Upper lobe of right lung (tissue), 1 donor: ENCODE measurements at places on chromosomes 7 and 10. TPM values are rescaled to one million over a fixed set of nuclear protein-coding genes. Genes with fewer than 3 reads are reported as not detected.

Gene CALHM2
- 29.4 TPM for total RNA-seq

GRCh38 chr10:103125323-103126267 lies 67.5 kb downstream of the NT5C2 start:
- no peaks in the 10 kb centered on the region for H3K27me3 ChIP-seq
- no peaks in the 10 kb centered on the region for H3K36me3 ChIP-seq
- H3K27ac ChIP-seq: peak overlapping the region; percentile 0
- no peak overlapping the region for H3K4me3 ChIP-seq
- peaks cover 18% of the 10 kb centered on the region for H3K4me1 ChIP-seq
- DNase-seq: no peak

DNA sequence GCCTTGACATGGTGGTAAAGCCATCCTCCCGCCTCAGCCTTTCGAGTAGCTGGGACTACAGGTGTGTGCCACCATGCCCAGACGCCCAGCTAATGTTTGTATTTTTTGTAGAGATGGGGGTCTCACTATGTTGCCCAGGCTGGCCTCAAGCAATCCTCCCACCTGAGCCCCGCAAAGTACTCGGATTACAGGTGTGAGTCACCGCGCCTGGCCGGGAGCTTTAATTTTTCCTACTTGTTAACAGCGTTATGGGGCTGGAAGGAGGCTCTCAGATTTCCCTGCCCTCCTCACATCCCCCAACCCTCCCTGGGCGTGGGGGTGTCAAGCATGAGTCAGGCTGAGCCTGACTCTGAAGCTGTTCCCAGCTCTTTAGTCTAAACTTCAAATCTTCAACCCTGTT lies 8.3 kb downstream of the ALKBH4 start:
- H3K27me3 ChIP-seq: no peaks in the 10 kb centered on the region
- H3K36me3 ChIP-seq: peaks cover 33% of the 10 kb centered on the region
- no peaks in the 10 kb centered on the region for H3K4me1 ChIP-seq
- no peak overlapping the region for H3K27ac ChIP-seq
- DNase-seq: no peak

GRCh38 chr10:19077276-19077675 lies 28.7 kb downstream of the MALRD1 start:
- no peaks in the 10 kb centered on the region for H3K36me3 ChIP-seq
- DNase-seq: no peak
- no peaks in the 10 kb centered on the region for H3K27me3 ChIP-seq
- no peaks in the 10 kb centered on the region for H3K4me1 ChIP-seq
- H3K27ac ChIP-seq: no peak overlapping the region
- H3K4me3 ChIP-seq: no peak overlapping the region

Gene CALHM1
- total RNA-seq: not detected

Gene PPP1R17
- not detected for total RNA-seq

- H3K36me3 ChIP-seq: no peaks in the 10 kb centered on the region
- H3K4me1 ChIP-seq: no peaks in the 10 kb centered on the region
- H3K27ac ChIP-seq: no peak overlapping the region
Measured at GRCh38 chr7:38704041-38704547, 72.9 kb upstream of the AMPH start.

DNA sequence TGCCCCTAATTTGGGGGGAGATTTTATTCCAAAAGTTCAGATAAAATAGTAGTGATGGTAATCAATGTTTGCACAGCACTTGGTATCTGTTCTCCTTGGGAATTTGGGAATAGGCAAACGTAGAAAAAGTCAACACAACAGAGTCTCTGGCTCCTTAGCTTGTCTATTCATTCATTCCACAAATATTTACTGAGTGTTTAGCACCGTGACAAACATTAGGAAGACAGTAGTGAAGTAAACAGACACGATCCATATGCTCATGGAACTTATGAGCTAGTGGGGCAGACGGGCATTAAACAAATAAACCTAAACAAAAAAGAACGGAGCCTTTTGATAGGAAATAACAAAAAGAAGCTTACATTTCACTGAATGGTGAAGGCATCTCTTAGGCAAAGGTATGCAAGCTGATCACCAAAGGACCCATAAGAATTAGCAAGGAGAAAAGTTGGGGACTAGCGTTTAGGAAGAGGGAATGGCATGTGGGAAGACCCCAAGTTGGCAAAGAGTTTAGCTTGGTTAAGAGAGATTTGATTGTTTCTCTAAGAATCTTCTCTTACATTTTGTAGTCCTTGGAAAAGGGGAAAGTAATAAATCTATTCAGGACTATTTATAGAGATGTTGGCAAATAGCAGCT lies 243.9 kb upstream of the NPY start:
- no peak for DNase-seq
- no peaks in the 10 kb centered on the region for H3K27me3 ChIP-seq
- no peak overlapping the region for H3K27ac ChIP-seq
- H3K4me1 ChIP-seq: no peaks in the 10 kb centered on the region

- no peaks in the 10 kb centered on the region for H3K27me3 ChIP-seq
- peak; percentile 44 for DNase-seq
- H3K27ac ChIP-seq: peak overlapping the region; percentile 70
- peaks cover 71% of the 10 kb centered on the region for H3K4me1 ChIP-seq
- H3K4me3 ChIP-seq: no peak overlapping the region
- peaks cover 20% of the 10 kb centered on the region for H3K36me3 ChIP-seq
Measured at GRCh38 chr10:80474941-80475340, 20.8 kb downstream of the TSPAN14 start.

DNA sequence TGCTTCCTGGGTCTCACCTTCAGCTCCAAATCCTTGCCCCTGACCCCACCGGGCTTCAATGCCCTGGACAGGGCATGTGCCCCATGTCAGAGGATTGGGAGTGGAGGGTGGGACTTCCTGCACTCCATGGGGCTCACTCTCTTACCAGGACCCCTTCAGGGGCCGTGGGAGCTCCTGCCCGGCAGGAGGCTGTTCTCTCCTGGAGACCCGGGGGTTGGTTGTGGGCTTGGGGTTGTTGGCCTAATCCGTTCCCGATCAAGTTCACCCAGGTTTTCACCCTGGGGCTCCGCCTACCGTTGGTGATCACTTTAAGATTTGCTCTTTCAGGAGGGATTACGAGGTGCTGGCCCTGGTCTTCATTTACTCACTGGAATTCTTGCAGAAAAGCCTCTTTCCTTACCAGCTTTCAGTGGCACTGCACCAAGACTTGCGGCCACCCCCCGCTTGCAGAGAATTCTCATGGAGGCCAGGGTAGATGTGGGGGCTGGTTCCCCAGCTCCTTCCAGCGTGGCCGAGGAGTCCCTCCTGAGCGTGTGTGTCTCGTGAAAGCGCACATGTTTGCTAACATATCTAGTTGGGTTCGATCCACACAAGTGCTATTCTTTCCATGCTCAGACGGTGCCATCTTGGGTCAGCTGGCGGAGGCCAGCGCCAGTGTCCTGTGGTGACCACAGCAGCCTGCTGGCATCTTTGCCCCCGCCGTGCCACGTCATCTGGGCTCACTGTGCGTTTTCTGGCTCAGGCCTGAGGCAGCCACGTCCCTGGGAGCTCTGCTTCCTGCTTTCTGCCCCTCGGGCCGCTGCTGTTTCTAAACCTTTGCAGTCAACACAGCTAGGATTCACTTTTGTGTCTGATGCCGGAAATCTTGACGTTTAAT lies 15.6 kb downstream of the PWWP2B start:
- no peak overlapping the region for H3K4me3 ChIP-seq
- peak overlapping the region; percentile 67 for H3K27ac ChIP-seq
- peaks cover 54% of the 10 kb centered on the region for H3K4me1 ChIP-seq

Gene LSM8
- 28.3 TPM for total RNA-seq

DNA sequence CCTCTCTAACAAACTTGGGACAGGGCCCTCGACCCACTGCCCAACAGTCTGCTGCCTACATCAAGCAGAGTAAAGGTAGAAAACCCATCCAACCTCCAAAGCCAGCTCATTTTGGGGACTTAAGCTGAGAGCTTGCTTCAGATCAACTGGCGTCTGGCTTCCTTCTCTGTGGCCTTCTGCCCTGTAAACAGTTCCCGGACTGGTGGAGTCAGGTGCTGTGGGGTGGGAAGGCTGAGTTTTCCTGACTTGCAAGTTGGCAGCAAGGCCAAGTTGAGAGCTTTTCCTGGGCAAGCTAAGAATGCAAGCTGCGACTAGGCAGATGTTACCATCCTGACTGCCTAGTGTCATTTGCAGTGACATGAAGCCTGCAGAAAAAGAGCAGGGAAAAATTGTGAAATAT lies 3.7 kb downstream of the GALNT17 start:
- H3K36me3 ChIP-seq: no peaks in the 10 kb centered on the region
- H3K4me3 ChIP-seq: no peak overlapping the region
- no peaks in the 10 kb centered on the region for H3K4me1 ChIP-seq
- no peak overlapping the region for H3K27ac ChIP-seq

DNA sequence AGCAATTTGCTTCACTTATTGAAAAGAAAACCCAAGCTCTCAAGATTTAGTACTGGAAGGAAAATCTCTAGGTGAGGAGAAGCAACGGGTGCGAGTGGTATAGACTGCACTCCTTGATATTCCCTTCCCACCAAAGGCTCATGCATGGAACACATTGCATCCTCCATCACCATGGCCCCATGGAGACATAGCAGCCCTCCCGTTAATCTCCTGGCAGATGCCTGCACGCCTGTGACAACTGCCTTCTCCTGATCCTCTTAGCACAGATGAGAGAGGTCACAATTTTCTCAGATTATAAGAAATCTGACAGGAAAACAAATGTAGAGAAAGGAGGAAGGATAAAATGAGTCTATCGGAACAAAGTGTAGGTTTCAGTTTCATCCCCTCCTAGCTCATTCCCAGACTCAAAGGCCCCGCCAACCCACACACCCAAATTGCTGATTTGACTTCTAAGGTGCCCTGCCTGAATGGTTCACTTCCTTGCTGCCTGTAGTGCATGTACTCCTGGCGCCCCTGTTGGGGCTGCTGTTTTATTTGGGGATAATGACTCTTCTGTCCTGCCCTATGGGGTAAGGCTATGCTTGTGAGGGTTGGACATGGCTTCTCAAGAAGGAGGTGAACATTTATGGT lies 50.0 kb downstream of the PLXNA4 start:
- H3K4me3 ChIP-seq: no peak overlapping the region
- H3K36me3 ChIP-seq: no peaks in the 10 kb centered on the region

Gene FRA10AC1
- total RNA-seq: 12.0 TPM

DNA sequence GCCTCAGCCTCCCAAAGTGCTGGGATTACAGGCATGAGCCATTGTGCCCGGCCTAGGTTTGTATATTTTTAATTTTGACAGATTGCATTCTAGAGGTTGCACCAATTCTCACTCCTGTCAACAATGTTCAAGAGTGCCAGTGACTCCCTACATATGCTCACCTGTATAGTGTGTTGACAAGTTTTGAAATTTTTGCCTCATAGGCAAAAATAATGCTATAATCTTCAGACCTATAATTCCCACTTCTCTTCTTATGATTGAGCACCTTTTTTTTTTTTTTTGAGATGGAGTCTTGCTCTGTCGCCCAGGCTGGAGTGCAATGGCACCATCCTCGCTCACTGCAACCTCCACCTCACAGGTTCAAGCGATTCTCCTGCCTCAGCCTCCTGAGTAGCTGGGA lies 139.7 kb downstream of the EVX1 start:
- H3K4me1 ChIP-seq: no peaks in the 10 kb centered on the region
- H3K27ac ChIP-seq: no peak overlapping the region
- no peak overlapping the region for H3K4me3 ChIP-seq
- no peaks in the 10 kb centered on the region for H3K27me3 ChIP-seq

DNA sequence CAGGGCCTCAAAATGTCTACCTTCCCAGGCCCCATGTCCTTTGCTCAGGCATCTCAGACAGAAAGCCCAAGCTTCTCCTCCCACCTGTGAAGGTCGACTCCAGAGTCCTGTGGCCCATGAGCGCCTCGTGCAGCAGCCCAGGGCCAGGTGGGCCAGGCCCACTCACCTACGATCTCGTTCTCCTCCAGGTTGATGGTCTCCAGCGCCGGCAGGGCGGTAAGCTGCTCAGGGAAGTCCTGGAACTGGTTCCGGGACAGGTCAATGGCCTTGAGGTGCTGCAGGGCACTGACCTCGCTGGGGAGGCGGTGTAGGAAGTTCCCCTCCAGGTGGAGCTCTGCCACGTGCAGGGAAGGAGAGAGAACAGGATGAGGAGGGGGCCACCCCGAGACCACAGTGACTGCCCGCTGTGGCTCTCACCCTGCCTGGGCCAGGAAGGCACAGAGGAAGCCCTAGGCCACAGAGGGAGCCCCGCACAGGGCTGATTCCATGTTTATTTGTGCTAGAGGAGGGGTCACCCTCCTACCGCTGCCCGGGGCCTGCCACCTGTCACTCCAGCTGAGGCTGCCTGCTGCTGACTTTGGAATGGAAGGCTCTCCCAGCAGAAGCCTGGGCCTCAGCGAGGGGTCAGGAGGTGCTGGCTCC lies 40.0 kb upstream of the NPFFR1 start:
- peak overlapping the region; percentile 30 for H3K27ac ChIP-seq
- no peak for DNase-seq
- no peaks in the 10 kb centered on the region for H3K27me3 ChIP-seq

Gene SAP25
- total RNA-seq: 6.4 TPM

GRCh38 chr7:11950281-11950680 lies 118.3 kb upstream of the THSD7A start:
- H3K4me3 ChIP-seq: no peak overlapping the region
- peak; percentile 42 for DNase-seq

- no peak overlapping the region for H3K27ac ChIP-seq
- no peaks in the 10 kb centered on the region for H3K27me3 ChIP-seq
- H3K36me3 ChIP-seq: no peaks in the 10 kb centered on the region
- no peak overlapping the region for H3K4me3 ChIP-seq
Measured at GRCh38 chr7:69213878-69214277, 384.4 kb upstream of the AUTS2 start.
